ENCODE measurements at places on chromosomes 4 and X.

- DNase-seq: no peak
Measured at GRCh38 chr4:43547561-43547960, 655.0 kb downstream of the GRXCR1 start.

- DNase-seq: peak; percentile 43
Measured at GRCh38 chr4:13656569-13657405, 29.3 kb upstream of the BOD1L1 start.

- DNase-seq: no peak
Measured at GRCh38 chr4:80876810-80877209, 153.7 kb upstream of the BMP3 start.

DNA sequence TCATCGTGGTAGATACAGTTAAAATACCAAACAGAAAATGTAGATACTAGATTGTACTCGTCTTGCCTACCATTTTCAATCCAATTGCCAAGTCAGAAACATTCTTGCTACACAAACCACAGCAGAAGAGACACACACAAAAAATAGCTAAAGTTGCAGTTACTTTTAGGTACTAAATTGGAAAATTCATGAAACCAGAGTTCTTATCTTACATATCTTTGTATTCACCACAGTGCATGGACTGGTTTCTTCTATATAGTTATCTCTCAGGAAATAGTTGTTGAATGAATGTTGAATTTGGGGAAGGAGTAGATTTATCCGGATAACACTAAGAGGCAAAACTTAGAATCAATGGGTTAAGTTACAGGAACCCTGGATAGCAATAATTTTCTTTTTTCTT, 14.2 kb downstream of the COL4A5 start:
- DNase-seq: no peak

DNA sequence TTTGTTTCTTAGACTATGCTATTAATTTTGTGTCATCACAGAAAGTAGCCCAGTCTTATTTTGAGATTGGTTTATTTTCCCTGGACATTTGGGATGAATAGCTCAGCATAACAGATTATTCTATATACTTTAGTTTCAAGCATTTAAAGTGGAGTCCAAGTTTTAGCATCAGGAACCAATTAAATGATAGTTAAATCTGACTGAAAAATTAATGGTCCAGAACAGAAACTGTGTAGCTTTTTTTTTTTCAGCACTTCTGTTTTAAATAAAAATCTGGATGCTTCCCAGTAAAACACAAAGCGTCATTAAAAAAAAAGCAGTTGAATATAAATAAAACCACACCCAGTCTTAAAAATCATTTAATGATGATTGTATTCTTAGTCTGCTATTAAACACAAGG, 59.4 kb upstream of the PITX2 start:
- no peak for DNase-seq

GRCh38 chr4:166839615-166840251, 394.6 kb downstream of the SPOCK3 start:
- DNase-seq: no peak

DNA sequence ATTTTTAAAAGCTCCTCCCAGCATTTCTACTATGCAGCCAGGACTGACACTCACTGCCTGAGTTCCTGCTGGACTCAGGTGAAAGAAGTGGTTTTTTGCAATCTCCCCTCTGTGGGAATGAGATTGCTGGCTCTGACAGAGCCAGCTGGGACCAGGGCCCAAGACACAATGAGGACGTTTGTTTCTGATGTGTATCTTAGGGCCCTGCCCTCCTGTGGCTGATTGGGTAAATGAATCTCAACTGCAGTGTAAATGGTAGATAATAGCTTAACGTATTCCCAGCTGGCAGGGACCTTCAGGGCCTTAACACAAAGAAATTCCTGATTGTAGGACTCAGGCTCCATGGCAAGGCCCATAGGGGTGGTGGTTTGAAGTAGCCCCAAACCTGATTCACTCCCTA, 85.8 kb upstream of the PRPS1 start:
- no peak for DNase-seq

- no peak for DNase-seq
Measured at GRCh38 chrX:111386615-111387233, 25.3 kb downstream of the DCX start.

GRCh38 chr4:95898226-95898625, 58.3 kb downstream of the PDHA2 start:
- no peak for DNase-seq

DNA sequence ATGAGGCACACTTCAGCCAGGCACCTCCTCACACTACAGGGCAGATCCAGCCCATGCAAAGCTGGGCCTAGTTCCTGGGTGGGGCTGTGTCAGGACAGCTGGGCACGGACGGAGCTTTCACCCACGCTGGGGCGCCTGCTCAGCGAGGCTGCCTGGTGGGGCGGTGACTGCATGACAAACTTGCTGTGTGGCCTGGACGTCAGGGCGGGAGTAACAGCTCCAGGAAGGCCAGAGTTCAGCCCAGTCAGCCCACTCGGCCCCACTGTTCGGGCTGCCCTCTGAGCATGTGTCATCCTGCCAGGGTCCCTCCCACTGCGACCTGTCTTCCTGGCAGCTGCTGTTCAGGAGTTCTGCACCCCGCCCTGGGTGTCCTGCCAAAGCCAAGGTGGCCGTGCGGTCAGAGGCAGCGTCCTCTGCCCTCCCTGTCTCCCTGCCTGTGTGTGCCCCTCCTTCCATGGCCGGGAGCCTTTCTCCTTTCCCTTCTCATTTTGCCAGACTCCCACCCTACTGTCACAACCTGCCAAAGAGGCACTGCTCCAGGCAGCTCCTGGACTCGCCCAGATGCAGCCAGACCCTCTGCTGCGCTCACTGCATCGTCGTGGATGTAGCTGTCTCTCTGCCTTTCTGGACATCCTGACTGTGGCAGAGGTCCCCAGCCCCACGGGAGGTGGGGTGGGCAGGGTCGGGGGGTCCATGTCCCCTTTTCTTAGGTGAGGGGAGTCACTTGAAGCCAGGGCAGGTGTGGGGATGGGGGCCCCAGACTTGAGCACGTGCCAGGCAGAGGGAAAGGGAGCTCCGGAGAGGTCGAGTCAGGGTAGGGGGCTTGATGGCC, 33.0 kb upstream of the KIAA0232 start:
- no peak for DNase-seq

GRCh38 chr4:151721466-151721865, 39.3 kb downstream of the GATB start:
- DNase-seq: no peak

- no peak for DNase-seq
Measured at GRCh38 chrX:2500091-2500802, 529 bp downstream of the DHRSX start.

DNA sequence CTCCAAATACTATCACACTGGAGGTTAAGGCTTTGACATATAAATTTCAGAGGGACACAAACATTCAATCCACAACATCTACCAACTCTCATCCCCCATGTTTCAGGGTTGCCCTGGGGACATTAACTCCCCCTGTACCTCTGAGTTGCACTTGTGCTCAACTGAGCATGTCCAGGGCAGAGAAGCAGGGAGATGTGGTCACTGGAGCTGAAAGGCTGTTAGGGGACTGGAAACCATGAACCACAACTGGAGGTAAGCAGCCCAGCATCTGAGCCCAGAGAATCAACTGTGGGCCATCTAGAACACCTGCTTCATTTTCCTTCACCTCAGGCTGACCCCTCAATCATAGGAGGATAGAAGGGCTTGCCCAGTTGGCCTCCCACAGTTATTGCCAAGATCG, 641.1 kb downstream of the MID1IP1 start:
- DNase-seq: no peak

GRCh38 chrX:145190801-145191389, 56.4 kb upstream of the SPANXN1 start:
- DNase-seq: no peak

DNA sequence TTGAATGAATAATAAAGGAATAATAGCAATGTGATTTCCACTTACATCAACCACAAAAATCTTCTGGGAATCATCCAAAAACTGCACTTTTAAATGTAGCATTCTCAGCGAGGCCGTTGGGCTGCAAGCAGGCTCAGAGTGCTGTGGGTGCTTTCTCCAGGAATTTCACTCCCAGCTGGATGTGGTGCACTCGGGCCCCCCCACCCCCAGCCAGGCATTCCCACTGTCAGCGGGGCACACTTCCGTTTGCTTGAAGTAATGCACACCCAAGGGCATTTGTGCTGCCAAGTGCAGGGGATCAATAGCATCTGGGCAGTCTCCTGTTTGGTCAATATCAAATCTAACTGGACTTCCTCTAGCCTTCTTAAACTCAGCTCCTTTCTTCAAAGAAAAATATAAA, at the start of gene FRMD7:
Gene FRMD7, minus strand, starts transcription at position 278 of the 400 bp plus-strand sequence. Its CDS starts 176 bp downstream, at position 102.
- no peak for DNase-seq

- no peak for DNase-seq
Measured at GRCh38 chr4:54187148-54187547, 41.9 kb upstream of the PDGFRA start.

DNA sequence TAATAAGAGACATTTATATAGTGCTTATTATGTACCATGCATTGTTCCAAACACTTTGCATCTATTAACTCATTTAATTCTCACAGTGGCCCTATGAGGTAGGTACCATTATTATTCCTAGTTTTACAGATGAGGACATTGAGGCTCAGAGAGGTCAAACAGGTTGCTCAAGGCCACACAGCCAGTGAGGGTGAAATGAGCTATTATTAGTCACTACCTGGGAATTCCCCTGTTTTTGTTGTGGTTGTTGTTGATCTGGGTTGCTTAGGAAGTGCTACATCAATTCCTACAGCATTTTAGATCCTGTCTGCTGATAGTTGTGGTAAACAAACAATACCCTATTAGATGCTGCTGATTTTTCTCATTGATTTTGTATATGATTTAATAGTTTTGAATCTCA, 41.2 kb downstream of the APLN start:
- no peak for DNase-seq

DNA sequence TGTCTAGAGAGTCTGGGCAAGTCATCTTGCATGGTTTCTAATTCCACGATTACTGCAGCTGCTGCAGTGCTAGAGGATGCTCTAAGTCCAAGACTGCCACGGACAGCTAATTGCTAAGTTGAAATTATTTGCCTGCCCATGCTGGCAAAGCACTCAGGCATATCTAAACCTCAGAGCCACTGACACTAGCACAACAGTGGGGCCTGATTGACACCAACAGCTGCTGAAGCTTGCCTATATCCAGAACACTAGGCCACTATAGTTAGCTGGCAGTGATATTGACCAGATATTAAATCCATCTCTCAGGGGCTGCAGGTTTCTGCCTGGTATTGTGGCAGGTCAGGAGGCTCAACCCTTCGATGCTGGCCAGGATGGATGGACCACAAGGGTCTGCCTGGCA, 103.9 kb downstream of the DCAF12L1 start:
- DNase-seq: no peak

GRCh38 chr4:71415491-71415890, 76.7 kb downstream of the SLC4A4 start:
- DNase-seq: no peak

DNA sequence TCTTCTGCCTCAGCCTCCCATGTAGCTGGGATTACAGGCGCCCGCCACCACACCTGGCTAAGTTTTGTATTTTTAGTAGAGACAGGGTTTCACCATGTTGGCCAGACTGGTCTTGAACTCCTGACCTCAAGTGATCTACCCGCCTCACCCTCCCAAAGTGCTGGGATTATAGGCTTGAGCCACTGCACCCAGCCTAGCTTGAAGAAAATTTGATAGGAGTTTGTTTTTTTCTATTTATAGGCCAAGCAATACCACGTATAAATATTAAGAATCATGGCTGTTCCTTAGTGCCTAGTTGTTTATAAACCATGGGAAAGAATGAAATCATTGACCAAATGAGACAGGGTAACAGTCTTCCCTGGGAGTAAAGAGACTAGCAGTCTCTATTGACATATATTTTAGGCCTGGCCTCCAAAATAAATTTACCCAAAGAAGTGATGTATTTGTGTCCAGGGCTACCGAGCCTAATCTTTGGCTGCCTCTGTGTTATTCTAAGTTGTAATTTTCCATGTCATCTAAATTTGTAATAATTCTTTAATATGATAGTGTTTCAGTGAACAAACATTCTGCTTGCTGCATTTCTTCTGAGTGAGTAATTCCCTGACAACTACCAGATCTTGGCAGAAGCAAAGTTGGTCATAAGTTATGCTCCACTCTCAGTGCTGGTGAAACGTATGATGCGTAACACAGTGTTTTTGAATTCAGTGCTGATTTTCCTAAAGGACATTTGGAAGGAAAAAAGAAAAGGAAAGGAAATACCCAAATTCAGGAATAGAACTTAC, 10.3 kb downstream of the PKD2 start:
- no peak for DNase-seq

DNA sequence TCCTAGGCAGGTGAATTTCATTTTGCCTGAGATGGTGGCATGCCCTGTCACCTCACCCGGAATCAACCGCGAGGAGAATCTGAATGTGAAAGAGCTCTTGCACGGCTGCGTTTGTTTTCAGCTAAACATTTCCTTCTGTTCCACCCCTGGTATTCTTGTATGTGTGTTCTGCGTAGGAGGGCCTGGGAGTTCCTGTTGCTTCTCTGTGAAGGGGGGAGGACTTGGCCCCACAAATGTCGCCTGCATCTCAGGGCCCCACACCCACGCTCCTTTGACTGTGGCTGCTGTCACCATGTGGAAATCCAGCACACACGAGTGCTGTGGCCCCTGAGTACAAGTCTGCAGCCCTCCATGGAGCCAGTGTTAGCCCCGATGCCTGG, 45.8 kb upstream of the CLCN4 start:
- no peak for DNase-seq

DNA sequence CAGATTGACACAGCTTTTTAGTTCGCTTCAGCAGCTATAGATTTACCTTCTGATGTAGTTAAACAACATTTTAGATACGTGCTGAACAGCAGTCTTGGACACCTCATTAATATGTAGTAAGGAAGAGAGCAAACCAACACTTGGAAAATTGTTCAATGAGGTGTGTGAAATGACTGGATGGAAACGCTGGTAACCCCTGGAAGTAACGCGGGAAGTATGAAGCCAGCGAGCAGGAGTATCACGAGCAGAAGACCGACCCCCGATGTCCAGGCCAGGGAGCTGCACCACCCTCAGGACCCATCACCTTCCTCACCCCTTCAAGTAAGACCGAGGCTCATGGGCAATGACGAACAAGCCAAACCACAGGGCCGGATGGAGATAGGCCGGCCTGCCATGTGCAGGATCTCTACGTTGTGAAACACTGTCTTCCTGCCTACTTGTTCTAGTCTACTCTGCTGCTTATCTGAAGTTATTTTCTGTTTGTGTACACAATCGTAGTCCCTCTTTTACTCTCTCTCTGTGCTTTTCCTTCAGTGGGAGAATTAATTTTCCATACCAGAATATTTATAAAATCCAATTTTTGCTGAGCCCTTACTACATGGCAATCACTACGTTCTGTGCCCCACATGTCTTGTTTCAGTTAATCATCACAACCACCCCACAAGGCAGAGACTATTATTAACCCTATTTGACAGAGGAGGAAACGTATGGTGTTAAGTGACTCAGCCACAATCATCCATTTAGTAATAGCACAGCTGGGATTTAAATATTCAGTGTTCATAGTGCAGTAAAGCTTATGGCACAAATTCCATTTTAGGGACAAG, 221.7 kb downstream of the APBB2 start:
- no peak for DNase-seq

GRCh38 chrX:69060631-69061408, 104.4 kb downstream of the PJA1 start:
- no peak for DNase-seq
